Stimulated activated CD4-positive, alpha-beta T cell treated with anti-CD3 and anti-CD28 coated beads, Interleukin-1b, Interleukin-23, amount 100 ng/mL, for 1 hour (primary cell): ENCODE measurements at places on chromosomes 2 and 18.

- DNase-seq, result no peak
Measured at GRCh38 chr2:66110608-66111007, 324.3 kb upstream of the MEIS1 start.

- DNase-seq, result no peak
Measured at GRCh38 chr2:196108604-196109003, 40.0 kb upstream of the DNAH7 start.

GRCh38 chr2:10126632-10127026, 4.1 kb downstream of the RRM2 start:
- DNase-seq, result no peak

GRCh38 chr2:33013684-33014110, 66.9 kb downstream of the LTBP1 start:
- no peak for DNase-seq

DNA sequence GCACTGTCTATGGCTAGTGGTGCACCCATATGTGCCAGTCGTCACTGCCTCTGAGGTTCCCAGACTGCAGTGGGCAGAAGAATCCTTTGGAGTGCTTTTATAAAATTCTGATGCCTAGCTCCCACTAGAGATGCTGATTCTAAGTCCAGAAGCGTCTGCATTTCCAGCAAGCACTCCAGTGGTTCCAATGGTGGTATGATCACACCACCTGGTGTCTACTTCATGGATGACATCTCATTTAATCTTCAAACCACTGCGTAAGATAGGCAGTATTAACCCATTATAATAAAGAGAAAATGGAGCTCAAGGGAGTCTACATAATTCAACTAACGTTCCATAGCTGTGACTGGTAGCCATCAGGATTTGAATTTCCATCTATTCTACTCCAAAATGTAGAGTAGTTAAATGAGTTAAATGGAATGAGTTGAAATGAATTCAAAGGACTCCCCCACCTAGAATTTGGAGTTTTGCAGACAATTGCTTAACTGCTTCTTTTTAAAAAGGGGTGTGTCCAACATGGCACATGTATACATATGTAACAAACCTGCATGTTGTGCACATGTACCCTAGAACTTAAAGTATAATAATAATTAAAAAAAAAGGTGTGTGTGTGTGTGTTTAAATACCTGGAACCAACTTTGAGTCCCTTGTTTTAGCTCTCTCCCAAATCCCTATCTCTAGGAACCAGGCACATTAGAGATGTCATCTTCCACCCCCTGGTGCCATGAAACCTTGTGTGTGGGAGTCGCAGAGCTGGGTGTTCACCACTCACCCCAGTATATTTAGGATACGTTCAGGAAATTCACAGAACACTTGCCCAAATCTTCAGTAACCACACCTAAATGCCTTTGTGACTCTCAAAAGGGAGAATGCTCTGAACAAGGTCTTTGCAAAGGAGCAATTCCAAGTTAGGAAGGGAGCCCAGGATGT, 14.1 kb downstream of the LAMA3 start:
- no peak for DNase-seq

DNA sequence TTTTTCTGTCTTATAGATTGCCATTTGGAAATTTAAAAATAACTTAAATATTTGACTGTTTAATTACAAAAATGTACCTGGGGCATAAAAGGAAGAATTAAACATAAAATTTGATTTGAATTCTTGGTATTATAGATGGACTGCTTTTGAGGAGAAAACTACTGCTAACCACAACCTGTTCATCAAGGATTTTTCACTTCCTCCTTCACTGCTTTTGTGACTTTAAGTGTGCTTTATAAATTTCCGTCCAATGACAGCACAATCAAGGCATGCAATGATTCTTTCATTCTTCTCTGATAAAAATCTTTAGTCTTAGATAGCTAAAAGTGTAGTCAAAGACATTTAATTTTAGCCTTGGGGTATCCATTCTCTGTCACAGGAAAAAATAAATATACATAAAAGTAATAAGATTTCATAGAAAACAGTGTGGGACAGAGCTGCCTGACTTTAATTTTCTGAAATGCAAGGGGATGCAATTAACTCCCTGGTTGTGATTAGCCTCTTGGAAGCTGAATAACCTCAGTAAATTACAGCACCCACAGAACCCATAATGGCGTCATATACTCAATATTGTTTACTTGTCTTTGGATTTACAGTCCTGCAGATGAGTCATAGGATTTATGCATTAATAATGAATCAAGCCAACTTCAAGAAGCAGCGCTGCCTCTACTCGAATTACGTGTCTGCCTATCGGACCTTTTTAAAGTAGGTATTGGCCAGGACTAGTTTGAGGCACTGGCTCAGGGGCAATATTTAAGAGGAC, 587.9 kb downstream of the NRXN1 start:
- DNase-seq, result no peak

DNA sequence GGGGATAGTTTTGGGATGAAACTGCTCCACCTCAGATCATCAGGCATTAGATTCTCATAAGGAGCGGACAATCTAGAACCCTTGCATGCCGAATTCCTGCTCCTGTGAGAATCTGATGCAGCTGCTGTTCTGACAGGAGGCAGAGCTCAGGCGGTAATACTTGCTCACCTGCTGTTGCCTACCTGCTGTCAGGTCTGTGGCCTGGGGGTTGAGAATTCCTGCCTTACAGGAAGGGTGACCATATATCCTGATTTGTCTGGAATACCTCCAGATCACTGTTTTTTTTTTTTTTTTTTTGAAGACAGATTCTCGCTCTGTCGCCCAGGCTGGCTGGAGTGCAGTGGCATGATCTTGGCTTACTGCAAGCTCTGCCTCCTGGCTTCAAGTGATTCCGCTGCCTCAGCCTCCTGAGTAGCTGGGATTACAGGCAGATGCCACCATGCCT, 21.7 kb downstream of the ACSL3 start:
- DNase-seq, result no peak

DNA sequence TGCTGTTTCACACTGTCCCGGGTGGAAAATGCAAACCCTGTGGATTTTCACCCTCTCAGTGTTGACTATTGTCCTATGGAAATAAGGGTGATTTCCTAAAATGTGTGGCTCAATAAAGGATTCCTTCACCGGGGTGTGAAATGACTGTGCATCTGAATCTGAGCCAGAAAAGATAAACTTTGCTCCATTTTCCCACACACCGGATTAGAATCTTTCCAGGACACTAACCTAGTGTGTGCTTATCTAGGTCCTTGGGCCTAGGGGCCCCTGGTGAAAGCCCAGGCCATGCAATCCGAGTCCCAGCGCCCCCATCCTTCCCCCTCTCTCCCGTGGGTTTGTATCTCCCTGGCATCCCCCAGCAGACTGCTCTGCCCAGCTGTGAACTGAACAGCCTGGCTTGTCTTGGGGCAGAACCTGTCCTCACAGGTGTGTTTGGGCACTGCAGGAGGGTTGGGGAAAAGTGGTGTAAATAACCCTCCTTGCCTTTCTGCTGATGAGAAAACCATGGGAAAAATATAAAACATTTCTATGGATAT, 17.3 kb downstream of the KLHL29 start:
- no peak for DNase-seq

DNA sequence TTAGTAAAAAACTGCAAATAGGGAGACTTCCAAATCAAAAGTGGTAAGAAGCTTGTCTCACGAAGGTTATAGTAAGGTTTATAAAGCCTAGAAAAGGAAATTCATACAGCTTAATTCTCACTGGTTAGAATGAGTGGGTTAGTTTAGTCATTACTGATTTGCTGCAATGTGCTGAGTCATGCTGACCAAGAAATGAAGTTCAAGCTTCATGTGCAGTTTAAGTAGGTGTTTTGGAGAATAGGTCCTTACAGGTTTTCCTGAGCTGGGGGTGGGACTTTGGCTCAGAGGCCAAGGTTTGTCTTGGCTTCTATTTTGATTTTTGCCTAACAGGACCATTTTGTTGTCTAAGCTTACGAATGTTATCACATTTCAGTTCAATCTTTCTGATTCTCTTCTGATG, 15.1 kb downstream of the CLIP4 start:
- DNase-seq, result no peak

GRCh38 chr2:199055336-199055735, 402.4 kb downstream of the SATB2 start:
- no peak for DNase-seq

DNA sequence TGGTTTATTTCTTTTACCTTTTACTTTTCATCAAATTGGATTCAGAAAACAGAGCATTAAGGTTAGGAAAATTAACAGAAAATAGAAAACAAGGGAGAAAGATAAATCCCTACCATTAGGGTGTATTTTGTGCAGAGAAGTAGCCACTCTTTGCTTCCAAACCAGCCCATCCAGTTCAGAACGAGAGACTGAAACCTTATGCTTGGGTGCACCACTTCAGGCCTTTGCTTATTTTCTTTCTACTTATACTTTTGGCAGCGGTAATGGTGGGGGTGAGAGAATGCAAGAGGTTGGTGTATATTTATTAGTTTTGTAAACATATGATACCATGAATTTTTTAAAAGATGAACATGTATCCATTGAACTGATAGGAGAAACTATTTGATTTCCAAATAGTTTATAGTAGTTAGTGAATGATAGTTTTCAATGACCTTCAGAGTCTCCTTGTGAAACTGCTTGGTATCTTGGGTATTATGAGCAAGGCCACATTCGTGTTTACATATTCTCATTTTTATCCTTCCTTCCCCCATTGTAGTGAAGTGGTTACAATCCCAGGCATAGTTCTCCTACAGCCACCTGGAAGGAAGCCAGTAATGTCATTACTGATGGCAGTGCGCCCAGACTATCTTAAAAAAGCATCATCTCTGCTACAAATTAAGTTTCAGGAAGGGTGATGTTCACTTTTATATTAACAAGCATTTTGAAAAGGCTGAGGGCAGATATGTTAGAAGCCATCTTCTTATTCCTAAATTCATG, 60.8 kb downstream of the MFSD6 start:
- DNase-seq, result no peak

- DNase-seq, result no peak
Measured at GRCh38 chr2:150917961-150918713, 343.5 kb downstream of the RBM43 start.

DNA sequence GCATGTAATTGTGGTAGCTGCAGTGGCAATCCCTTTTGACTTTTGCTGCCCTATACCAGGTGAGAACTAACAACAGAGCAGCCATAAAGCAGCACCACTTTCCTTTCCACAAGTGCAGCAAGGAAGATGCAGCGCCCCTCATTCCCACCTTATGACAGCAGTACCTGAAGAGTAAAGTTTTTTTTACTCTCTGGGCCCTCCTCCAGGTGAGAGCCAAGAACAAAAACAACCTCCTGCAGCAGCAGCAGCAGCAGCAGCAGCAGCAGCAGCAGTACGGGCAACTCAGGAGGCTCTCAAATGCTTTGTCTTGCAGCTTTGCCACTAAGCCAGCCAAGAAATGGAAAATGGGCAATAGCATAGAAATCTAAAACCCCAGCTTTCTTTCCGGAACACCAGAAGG, 397.5 kb downstream of the FIGN start:
- no peak for DNase-seq

GRCh38 chr2:231687133-231687852, 21.0 kb upstream of the PTMA start:
- DNase-seq, result peak; percentile 52

GRCh38 chr2:156800781-156801361, 364.7 kb downstream of the GPD2 start:
- no peak for DNase-seq

- DNase-seq, result no peak
Measured at GRCh38 chr2:10839813-10840212, 27.2 kb upstream of the PDIA6 start.

DNA sequence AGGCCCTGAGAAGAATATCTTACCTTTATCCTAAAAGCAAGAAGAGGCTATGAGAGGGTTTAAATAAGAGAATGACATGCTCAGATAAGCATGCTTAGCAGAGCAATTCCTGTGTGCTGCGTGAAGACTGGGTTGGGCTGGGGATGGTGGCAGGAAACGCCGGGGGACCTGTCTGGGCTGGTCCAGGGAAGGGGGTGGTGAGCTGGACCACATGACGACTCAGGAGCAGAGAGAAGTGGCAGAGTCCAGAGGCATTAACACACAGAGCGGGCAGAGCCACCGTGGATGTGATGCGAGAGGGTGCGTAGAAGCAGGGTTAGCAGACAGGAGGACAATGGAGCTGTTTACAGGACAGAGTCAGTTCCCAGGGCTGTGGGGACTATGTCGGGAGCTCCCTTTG, 84.5 kb downstream of the ZBTB7C start:
- no peak for DNase-seq

DNA sequence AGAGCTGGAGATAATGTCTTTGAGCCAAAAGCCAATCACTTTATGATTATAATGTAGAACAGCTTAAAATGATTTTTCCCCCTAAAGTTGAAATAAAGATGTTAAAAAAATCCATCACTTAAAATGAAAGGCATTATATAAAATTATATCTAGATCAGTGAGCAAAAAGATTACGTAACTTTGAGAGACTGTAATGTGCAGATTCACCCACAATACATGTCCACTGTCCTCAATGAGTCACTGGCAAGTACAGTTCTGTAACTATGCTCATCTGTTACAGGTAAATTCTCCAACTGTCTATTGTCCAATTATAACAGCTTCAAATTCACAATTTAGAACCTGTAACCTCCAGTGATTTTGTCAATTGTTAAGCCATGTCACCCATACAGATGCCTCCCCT, 19.0 kb downstream of the FAM161A start:
- no peak for DNase-seq

DNA sequence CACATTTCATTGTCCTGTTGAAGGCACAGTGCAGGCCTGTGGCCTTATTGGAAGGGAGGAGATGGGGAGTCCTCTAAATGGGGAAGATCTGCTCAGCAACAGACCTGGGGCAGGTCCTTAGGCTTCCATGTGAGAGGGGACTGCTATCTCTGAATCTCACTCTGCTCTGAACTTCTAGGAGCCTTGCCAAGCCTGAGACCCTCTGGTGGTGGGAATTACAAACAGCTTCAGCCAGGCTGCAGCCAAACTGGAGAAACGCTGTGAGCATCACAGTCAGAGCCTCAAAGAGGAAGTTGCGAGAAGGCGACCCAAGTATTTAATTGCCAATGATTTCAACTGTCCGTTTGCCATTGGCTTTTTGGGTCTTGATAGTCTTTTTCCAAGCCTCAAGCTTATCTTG, 66.8 kb upstream of the MC2R start:
- DNase-seq, result no peak

DNA sequence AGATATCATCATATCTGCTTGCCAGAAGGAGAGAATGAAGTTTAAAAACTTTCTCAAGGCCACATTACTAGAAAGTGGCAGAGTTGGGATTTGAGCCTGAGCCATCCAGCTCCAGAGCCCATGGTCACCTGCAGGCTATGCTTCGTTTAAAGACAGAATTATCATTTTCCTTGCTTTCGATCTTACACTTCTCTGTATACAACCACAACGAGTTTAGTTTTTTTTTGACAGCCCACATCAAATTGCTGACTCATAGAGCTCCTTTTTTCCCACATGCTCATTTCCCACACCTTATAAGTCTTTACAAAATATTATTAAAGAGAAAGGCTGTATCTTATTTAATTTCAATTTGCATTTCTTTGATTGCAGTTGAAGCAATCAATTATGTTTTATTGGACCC, 6.5 kb downstream of the PLEK start:
- DNase-seq, result no peak

GRCh38 chr2:24015562-24016375, 5.9 kb downstream of the MFSD2B start:
- no peak for DNase-seq

GRCh38 chr18:23133860-23134779, 1.2 kb upstream of the CABLES1 start:
- DNase-seq, result no peak
